ENCODE measurements at places on chromosomes 3 and 15.

DNA sequence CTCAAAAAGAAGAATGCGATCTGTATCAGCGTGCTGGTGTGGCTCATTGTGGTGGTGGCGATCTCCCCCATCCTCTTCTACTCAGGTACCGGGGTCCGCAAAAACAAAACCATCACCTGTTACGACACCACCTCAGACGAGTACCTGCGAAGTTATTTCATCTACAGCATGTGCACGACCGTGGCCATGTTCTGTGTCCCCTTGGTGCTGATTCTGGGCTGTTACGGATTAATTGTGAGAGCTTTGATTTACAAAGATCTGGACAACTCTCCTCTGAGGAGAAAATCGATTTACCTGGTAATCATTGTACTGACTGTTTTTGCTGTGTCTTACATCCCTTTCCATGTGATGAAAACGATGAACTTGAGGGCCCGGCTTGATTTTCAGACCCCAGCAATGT lies 1.3 kb downstream of the P2RY1 start:
- no peak for DNase-seq

- no peak for DNase-seq
These were observed 212.3 kb upstream of the MCTP2 start for GRCh38 chr15:94019062-94019461.

DNA sequence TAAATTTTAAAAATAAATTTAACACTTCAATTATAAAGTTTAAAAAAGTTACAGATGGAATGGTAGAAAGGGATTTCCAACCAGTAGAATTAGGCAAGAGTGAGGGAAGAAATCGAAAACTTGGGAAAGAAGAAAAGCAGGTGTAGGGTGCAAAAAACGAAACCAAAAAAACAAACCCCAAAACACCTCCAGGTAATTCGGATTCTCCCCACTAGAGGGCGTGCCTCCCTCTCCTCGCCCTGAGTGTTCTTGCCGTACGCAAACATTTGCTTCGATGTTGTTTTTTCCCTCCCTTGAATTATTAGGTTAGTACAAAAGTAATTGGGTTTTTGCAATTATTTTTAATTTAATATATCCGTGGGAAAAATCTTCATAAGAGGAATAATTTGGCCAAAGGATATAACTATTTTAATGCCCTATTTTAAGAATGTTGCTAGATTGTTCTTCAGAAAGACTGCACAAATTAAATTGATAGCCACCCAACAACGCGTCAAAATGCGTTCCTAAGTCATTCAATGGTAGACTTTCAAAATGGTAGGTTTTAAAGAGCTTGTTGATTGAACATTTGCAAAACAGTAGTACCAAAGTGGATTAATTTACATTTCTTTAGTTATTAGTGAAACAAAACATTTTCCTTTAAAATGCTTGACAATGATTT lies 63.7 kb downstream of the SLC30A4 start:
- DNase-seq, result peak; percentile 87

DNA sequence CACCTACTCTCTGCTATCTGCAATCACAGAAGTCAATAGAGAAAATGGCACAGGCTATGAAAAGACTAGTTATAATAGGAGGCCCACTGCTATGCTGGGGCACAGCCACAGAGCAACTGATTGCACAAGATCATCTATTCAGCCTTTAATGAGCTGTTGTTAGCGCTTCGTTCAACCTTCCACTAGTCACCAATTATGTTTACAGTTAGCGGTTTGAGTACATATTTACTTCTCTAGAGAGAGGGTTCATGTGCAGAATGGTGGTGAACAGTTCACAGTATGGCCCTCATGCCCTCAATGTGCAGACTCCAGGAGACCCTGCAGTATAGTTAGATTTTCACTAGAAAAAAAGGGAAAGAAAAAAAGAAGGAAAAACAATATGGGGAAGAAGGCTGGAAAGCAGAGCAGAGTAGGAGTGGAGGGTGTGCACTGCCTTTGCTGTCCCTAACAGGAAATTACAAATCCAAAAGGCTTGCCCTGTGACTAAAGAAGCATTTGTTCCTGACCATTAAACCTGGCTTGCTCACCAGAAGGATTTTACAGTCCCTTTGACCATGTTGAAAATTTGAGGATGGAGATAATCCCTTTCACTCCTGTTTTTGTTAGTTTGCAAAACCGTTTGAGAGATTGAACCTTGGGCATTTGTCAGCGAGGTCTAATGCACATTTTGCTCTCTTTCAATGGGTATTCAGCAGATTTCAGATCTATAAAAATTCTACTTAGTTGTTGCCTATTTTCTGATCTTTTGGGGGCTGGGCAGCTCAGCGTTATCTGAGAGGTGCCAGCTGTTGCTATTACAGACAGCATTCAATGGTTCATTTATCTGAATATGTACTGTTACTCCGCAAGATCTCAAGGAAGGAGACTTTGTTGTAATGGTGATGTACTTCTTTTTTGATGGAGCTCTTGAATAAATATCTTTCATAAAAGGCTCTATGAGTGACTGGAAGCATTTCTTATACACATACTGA lies 296.1 kb downstream of the LSAMP start:
- DNase-seq, result no peak

GRCh38 chr15:61115241-61115640 lies 113.9 kb downstream of the RORA start:
- DNase-seq, result no peak

DNA sequence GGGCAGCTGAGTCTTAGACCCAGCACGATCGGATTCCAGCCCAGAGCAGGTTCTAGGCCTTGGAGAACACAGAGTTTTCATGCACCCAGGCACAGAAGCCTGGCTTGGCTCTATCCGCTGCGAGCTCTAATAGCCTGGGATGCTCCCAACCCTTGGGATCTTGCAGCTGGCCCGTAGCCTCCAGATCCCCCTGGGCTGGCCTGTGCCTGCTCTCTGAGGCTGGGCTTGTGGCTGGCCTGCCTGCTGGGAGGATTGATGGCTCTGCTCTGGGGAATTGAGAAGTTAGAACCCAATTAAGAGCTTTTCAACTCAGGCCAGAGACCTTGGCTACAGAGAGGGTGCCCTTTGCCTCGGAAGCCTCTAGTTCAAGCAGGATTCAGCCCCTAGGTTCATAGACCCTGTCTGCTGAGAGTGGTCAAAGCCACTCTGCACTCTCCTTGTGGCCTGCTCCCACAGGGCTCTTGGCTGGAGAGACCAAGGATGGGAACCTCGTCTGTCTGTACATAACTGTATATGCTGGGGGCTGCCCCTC lies 64.4 kb downstream of the MAGEF1 start:
- DNase-seq, result no peak

GRCh38 chr3:42425736-42426407 lies 15.5 kb upstream of the LYZL4 start:
- no peak for DNase-seq

- DNase-seq, result no peak
These were observed 74.4 kb downstream of the MGLL start for GRCh38 chr3:127747751-127748521.

DNA sequence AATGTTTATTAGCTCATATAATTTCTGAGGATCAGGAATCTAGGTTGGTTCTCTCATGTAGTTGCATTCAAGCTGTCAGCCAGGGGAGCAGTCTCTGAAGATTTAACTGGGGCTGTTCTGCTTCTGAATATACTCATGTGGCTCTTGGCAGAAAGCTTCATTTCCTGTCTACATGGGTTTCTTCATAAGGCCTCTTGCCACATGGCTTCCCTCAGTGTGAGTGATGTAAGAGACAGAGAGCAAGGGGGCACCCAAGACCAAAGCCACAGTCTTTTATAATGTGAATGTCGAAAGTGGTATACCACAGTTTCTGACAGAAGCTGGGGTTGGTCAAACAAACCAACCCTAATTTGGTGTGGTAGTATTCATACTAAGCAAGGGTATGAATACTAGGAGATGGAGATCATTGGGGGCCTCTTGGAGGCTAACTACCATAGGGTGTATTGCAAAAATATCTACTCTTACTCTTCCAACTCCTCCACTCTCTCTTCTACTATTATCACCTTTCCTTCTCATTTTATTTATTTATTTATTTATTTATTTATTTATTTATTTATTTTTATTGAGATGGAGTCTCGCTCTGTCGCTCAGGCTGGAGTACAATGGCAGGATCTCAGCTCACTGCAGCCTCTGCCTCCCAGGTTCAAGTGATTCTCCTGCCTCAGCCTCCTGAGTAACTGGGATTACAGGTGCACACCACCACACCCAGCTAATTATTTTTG lies 123.8 kb downstream of the B3GALNT1 start:
- DNase-seq, result peak; percentile 24

- DNase-seq, result no peak
These were observed 4.3 kb downstream of the SHF start for GRCh38 chr15:45183511-45183910.

DNA sequence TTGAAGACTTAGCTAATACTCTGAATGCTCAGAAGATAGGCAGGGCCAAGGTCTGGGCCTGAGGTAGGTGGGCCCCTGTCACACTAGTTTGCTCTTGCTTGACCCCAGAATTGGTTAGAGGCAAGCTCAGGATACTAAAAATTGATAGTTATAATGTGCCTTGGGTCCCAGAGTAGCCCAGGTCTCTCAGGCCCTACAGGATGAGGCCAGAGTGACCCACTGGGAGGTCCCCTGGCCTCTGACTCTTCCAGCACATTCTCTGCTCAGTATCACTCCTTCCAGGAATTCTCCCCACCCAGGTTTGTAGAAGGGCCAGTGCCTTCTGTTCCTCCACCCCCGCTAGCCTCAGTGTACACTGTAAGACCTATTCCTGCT lies 667 bp upstream of the KLHDC8B start:
- DNase-seq, result no peak

DNA sequence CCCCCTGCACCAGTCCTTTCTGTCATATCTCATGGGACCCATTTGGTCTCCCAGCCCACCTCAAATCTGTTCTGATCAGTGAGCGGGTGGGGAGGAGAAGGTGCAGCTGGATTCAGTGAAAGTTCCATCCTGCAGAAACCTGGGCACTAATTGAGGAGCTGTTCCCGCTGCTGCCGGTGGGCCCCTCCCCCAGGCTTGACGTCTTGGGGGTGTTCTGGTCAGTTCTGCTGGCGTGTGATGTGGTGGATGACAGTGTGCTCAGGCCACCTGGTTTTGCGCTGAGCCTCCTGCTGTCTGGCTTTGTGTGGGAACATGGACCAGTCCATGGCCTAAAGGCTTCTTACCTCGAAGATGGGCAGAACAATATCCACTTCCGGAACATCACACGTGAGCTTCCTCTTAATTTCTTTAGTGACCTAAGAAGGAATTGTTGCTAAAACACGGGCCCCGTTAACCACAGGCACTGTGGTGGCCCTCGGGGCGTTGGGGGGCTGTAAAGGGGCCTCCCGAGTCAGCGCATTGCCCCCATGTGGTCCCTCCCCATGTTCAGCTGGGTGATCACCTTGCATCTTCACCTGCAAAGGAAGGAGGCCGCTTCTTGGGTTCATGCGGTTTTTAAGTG lies 59.7 kb downstream of the RGMA start:
- DNase-seq, result no peak

- peak; percentile 7 for DNase-seq
These were observed 8.1 kb downstream of the ISG20 start for GRCh38 chr15:88646951-88647350.

DNA sequence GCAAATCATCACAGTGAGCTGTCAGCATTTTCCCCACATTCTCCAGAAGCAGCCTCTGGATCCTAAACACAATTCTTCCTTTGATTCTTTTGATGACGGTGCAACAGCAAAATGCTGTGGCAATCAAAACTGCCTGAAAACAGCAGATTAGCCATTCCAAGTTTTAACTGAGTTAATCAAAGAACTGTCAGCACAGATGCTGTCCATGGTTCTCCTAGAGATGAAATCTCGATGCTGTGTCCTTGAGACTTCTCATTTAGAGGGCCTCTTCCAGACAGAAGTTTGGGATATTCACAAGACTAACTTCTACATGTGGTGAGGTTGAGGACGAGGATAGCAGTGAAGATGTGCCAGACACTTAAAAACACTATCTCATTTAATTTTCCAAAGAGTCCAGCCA lies 50.4 kb upstream of the GYG1 start:
- DNase-seq, result no peak

GRCh38 chr3:71521940-71522876 lies 61.3 kb downstream of the FOXP1 start:
- DNase-seq, result no peak

GRCh38 chr3:66453651-66454463 lies 47.0 kb downstream of the LRIG1 start:
- no peak for DNase-seq

- DNase-seq, result peak; percentile 84
These were observed at the start of gene IL12A for GRCh38 chr3:159988617-159989271. TSS of gene IL12A (plus strand) at chr3:159988835.

DNA sequence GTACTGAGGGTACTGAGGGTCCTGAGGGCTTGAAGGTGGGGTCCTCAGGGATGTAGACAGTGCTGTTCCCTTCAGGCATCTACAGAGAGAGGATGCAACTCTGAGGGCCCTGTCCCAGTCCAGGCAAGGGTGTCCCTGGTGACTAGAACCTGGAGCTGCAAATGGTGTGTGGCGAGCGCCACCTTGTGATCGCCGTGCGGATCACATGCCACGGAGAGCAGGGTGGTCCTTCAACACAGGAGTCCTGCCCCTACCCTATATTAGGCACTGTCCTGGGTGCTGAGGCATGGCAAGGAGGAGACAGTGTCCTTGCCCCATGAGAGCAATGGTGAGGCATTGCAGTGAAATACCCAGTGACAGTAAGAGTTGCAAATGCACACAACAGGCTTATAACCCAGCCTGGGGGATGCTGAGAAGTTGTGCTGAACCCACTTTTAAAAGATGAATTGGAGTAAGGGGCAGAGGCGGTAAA lies 23.6 kb downstream of the RHCG start:
- DNase-seq, result peak; percentile 15

DNA sequence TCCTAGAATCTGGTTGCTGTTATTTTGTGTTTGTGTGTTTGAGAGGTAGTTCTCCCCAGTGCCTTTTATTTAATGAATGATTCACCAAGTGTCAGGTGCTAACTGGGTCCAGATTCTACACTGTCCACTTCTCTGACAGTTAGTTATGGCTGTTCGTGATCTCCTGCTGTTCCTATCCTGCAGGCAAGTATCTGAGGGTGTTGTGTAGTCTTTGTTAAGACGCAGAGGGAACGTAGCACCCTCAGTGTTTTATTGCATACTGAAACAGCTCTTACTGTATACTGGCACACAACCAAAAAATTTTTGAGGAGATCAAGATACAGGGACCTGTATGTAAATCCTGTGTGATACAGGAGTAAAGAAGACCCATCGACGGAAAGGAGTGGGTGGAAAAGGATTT lies 1271.3 kb downstream of the ROBO1 start:
- DNase-seq, result no peak

- no peak for DNase-seq
These were observed 123.9 kb downstream of the RAB11A start for GRCh38 chr15:65993236-65993635.

DNA sequence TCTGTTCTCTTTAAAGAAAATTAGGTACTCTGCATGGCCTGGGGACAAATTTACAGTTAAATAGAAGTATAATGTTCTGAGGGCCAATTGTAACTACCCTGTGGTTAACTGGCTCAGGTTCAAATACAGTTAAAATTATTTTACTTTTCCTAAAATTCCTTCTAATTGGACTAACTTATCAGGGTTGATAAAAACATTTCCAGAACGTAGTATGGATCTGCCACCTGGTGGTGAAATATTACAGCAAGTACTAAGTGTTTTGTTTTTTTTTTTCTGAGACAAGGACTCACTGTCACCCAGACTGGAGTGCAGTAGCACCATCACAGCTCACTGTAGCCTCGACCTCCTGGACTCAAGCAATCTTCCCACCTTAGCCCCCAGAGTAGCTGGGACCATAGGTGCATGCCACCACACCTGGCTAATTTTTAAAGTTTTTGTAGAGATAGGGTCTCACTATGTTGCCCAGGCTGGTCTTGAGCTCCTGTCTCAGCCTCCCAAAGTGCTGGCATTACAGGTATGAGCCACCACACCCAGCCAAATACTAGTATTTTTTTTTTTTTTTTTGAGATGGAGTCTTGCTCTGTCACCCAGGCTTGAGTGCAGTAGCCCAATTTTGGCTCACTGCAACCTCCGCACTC lies 29.2 kb downstream of the NEO1 start:
- DNase-seq, result peak; percentile 55

Measured in CD4-positive, alpha-beta T cell treated with Interferon alpha-2 for 1 hour (primary cell).